ENCODE measurements at places on chromosomes 1 and 21.
A peak's percentile ranks its signal among the peaks of the same experiment; 100 is the strongest.

- DNase-seq = no peak
Observed at GRCh38 chr1:201742476-201742875, 86.5 kb upstream of the IPO9 start.

DNA sequence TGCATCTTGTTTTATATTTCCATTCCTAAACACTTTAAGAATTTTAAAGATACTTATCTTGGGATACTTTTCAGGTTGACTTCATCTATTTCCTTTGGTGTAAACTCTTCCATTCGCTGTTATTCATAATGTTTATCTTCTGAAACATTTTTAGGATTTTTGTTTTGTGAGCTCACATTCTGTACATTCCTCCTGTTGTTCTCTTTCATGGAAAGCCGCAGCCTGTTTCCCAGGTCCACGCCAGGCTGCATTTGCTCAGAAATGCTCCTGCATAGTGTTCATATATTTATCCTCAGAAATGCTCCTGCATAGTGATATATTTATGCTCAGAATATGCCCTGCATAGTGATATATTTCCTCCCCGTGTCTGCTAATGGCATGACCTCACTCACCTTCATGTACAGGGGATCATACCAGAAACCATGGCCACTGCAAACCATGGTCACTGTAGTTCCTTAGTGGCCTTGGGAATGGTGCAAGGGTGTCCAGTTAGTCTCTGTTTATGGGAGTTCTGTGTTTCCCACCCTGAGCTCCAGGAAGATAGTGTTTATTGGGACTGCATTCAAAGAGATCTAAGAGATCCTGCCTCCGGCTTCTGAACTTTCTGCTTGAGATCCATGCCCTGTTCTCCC, 153.9 kb upstream of the GREM2 start:
- DNase-seq = peak; percentile 71

DNA sequence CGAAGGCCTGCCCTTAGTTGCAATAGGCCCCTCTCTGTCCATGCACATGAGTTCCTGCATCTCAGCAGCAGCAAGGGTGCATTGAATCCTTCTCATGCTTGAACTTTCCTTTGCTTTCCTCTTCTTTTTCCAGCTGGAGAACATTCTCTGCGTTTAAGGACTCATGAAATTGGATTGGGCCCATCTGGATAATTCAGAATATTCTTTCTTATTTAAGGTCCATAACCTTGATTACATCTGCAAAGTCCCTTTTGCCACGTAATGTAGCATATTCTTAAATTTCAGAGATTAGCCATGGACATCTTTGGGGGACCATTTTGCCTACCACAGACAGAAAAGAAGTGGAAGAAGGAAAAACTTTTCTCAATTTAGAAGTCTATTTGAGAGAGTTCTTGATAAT, 159.7 kb upstream of the C21orf91 start:
- no peak for DNase-seq

DNA sequence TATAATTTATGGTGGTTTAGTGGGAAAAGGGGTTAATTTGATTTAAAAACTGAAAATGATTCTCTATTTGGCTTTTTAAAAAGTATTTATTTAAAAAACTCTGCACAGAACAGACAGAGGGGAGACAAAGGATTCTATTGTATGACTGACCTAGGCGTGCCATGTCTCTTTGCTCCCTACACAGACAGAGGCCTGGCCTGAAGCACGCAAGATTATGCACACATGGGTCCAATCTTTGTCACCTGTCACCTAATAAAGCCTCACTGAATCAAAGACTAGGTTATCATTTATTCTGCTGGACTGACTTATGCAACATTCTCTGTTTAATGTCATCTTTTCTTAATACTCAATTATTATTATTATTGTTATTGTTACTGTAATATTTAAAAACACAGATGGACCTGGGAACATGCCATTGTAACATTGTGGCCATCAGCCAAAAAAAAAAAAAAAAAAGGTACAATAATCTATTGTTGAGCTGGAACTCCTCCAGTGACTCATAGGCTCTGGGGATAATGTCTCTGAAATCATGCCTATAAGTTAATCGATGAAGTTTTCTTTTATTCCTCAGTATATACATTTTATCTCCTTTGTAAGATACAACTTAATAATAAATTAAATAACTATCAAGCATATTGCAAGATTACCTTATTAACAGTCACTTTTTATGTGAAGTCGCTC, 112.1 kb downstream of the RUNX1 start:
- DNase-seq = no peak

DNA sequence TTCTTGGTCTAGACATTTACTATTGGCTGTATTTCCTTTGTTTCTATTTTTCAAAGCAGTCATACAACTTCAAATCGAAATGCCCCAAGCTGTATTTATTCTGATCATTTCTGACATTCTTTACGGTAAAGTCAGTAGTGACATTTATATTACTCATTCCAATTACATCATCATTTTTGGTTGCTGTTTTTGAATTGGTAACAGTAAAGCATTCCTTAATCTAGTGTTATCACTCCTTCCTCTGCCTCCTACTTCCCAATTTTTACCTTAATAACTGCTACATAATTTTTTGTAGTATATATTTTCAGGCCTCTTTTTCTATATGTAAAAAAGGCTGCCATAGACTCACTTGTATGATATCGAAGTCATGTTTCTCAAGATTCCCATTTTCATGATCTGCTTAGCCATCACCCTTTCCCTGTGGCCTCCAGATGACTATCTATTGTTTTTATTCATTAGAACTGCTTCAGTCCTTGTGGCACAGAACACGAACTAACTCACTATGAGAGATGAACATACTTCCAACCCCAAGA, 167.2 kb downstream of the RUNX1 start:
- DNase-seq = peak; percentile 68

DNA sequence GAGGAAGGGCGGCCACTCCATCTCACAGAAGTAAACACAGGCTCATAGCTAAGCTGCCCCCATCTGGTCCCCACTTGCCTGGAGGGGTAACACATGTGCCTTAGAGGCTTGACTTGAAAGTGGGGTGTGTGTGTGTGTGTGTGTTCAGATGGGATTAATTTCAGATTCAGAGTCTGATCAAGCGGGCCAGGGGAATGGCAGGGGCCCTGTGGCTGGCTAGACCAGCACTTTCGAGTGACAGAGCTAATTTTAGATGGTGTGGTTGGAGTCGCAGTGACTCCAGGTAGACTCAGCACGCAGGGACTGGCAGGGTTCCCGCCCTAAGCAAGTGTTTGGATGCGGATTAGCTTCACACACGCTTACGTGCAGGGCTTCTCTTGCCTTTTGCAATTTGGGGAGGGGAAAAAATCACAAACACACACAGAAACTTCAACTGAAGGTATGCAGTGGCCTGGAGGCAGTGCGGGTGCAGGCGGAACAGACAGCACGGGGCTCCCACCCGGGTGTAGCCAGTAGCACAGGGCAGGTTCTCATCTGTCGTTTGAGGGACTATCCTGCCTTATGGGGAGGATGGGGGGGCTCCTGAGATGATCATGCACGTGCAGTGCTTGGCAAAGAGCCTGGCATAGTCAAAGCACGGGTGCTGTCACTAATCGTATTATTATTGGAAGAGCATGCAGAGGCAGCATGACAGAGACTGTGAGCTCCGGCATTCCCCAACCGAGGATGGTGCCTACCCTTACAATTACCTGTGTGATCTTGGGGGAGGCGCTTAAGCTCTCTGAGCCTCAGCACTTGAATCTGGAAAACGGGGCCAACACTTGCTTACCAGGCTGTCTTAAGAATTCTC, 1.3 kb downstream of the EDN2 start:
- DNase-seq = no peak

- no peak for DNase-seq
Observed at GRCh38 chr1:200671235-200671786, 1.6 kb upstream of the DDX59 start.

DNA sequence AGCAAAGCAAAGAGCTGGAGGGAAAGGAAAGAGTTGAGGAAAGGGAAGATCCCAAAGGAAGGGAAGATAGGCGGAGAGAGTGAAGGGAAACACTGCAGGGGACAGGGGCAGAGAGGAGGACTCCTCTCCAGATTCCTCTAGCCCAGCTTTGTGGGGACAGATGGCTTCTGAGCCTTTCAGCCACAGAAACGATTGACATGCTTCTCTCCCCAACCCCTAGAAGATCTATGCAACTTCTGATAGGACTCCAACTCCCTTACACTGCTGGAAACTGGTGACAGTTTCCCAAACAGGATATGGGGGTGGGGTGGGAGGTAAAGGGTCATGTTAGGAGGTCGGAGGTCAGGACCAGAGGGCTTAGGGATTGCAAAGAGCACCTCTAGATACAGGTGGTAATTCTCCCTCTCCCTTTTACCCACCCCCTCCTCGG, 6.5 kb downstream of the MEX3A start:
- no peak for DNase-seq

DNA sequence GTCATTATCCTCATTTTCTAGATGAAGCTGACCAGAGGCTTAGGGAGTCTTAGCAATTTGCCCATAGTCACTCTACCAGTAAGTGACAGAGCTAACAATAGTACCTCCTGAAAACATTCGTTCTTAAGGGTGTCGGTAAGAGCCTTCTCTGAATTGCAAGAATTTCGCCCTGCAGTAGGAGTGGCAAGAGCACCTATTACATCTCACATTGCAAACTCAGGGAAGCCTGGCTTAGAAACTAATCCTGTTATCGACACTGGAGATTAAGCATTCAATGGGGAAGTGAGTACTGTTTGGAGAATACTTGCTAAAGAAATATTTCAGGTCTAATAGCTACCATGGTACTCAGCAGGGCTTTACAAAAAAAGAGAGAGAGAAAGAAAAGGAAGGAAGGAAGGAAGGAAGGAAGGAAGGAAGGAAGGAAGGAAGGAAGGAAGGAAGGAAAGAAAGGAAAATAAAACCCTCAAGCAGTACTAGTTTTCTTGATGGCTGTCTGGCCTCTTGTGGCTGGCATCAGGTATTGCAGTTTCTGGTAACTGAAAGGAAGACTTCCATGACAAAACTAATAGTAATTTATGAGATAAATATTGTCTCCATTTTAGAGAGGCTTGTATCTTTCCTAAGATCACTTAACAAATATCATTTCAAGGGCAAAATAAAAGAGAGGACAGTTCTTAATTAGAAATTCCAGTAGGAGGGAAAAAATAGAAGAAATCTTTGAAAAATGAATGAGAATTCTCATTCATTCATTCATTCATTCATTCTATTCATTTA, 10.4 kb downstream of the C1orf226 start:
- DNase-seq = peak; percentile 47

DNA sequence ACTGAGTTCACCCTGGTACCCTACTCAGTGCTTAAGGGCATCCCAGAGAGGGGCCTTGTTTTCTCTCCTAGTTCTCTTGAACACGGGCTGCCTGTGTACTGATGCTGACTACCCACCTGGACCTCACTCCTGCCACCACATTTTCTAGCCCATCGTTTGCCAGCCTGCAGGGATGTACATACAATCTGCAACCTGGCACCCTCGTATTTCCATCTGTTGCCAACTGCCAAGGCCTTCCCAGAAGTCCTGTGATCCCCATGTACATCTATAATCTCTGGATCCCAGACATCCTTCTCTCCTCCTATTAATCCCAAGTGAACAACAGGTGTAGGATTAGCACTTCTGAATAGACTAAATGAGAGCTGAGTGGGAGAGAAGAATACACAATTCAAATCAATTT, 212.0 kb downstream of the SLC45A1 start:
- no peak for DNase-seq

GRCh38 chr1:115179397-115180079, 90.2 kb upstream of the TSPAN2 start:
- DNase-seq = peak; percentile 87

GRCh38 chr21:43721206-43721605, 2.3 kb downstream of the PDXK start:
- DNase-seq = no peak

DNA sequence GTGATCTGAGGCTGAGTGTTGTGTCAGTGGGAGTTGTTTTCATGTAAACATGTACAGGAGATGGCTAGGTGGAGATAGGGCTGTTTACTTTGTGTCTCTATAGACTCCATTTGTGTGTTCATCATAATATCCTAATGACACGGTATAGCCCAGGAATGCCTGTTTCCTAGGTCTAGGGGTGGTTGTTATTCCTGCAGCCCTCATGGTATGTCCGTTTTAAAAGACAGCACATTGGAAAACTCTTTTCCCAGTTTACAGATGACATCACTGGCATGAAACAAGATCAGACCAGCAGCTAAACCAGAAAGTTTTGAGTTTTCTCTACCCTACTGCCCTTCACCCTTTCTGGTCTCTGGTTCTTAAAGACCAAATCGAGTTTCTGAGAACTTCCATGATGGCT, 227.3 kb upstream of the TMEM51 start:
- peak; percentile 96 for DNase-seq

DNA sequence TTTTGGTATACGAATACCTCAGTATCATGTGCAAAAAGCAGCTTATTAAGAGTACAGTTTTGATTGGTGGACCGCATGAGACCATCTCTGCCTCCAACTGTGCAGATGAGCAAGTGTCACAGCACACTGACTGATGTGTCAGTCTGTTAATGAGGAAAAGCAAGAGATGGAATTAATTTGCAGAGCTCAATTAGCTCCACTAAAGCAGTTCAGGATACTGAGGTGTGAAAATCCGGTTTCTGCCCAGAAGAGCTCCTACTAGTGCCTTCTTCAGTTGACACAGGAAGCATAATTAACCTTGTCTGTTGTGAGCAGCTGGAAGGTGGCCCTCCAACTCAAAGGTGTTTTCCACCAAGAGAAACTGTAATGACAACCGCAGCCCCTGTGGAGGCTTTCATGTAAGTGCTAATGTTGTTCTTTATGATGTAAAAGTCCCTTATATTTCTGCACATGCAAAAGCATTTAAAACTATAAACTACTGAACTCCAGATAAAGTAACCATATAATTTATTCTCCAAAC, 44.3 kb downstream of the PCNX2 start:
- no peak for DNase-seq

DNA sequence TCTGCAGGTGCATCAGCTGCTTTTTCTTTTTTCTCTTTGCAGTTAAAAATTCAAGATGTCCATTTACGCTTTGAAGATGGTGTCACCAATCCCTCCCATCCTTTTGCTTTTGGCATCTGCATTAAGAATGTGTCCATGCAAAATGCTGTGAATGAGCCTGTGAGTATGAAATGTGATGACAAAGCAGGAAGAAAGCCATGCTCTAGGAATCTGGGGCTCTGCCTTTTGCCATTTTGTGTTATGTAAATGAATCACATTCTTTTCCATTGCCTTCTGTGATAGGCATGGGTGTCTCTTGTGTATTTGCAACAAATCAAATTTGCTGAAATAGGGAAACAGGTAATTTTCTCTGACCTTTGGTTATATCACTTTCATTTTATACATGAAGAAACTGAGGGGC, 19.4 kb downstream of the VPS13D start:
- peak; percentile 15 for DNase-seq

- DNase-seq = no peak
Observed at GRCh38 chr1:7127322-7128075, 342.2 kb downstream of the CAMTA1 start.

GRCh38 chr1:36238433-36238832, 14.2 kb downstream of the THRAP3 start:
- peak; percentile 53 for DNase-seq
